ENCODE measurements at places on chromosomes 13 and 19.

DNA sequence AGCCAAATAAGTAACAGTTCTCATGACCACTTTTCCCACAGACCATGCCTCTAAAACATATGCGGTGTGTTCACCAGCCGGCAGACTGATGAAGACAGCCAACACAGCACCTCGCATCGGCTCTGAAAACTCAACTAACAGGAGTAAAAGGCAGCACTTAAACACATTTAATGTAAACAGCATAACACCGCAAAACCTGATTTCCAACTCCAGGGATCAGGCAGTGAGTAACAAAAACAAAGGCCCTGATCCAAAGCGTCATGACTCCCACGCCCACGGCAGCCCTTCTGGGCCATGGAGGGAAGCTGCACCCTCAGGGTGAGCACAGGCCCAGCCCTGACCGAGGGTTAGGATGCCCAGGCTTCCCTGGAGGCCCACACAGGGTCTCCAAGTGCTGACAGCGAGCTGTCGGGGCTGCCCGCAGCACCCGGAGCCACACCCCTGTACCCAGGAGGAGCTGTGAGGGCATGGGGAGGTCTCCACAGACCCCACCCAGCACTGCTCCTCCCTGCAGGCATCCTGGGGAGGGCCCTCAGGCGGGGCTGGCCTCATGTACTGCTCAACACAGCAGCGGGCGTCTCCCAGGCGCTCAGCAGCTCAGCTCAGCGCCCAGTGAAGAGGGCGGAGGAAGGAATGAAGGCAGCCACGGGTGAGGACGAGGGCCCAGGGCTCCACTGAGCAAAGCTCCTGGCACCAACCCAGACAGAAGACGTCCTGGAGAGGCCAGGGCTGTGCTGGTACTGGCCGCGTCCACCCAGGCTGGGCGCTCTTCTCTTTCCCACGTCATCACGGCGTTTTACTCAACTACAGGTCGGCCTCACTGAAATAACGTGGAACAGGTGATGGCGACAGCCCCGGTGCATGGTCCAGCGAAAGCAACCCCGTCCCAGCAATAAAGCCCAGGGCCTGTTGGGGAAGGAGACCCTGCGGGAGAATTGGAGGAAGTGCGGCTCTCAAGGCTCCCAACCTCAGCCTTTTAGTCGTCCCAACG is 53.7 kb downstream of the RASA3 start:
- no peak for DNase-seq

GRCh38 chr19:30053558-30053957 is 111.5 kb downstream of the URI1 start:
- no peak for DNase-seq

DNA sequence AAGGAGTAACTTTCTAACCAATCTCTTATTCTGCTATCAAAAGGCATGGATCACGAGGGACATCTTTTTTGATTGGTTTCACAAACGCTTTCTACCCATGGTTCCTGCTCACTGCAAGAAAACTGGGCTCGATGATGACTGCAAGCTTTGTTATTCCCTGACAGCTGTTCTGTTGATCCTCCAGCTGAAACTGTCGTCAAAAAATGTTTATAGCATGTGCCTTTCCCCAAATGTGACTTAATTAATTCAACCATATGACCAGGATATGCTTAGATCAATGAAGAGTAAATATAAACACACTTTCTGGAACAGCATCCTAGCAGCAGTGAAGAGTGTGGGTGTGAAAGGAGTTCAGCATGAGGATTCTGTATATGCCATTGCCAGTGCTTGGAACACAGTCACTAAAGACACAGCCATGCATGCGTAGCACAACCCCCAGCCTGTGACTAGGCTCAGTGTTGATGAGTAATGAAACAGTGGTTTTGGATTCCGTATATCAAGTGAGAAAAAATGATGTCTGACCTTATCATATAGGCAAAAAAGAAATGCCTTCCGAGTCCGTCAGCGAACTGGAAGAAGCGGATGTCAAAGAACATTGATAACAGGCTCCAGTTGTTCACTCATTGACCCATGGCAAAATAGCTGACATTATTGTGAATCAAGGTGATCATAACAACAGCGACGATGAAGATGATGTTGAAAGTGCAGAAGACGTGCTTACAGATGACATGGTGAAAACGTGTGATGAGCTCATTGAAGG is 347.4 kb downstream of the FGF9 start:
- DNase-seq, result peak; percentile 1

- no peak for DNase-seq
These were observed 34.8 kb downstream of the SLC10A2 start for GRCh38 chr13:103031332-103031873.

DNA sequence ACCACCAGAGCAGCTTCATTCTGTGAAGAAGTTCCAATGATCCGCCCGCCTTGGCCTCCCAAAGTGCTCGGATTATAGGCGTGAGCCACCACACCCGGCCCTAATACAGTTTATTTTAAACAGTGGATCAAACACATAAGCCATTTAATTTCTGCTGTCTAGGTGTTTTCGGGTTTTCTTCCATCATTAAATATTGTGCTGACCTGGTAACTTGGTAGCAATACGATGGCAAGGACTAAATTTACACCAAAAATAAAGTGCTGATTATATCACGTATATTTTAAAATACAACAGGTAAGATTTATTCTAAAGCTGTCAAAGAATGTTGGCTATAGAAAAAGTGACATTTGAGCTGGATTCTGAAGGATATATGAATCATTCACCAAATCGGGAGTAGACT is 1.3 kb downstream of the MED4 start:
- DNase-seq, result no peak

- DNase-seq, result no peak
These were observed 39.4 kb downstream of the ZNF846 start for GRCh38 chr19:9729162-9729561.
